GM18507 (cell line): ENCODE measurements at places on chromosomes 12 and 14.
A peak's percentile ranks its signal among the peaks of the same experiment; 100 is the strongest.

- peak; percentile 28 for DNase-seq
Measured at GRCh38 chr12:92784797-92785562, 82.2 kb downstream of the PLEKHG7 start.

DNA sequence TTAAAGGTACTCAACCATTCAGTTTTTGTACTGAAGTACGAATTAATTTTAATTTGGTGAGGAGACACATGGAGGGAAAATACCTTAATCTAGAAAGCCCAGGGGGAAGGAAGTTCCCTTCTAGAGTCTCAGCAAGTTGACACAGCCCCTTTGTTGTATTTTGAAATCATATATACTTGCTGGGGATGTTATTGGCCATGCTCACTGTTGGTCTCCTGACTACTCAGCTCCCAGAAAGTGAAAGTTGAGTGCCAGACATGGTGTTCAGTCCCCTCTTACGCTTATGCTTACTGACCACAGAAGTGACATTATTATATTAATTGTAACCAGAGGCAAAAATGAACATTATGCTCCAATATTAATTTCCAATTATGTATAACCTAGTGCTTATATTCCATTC, 28.1 kb downstream of the ARF6 start:
- DNase-seq, result no peak

DNA sequence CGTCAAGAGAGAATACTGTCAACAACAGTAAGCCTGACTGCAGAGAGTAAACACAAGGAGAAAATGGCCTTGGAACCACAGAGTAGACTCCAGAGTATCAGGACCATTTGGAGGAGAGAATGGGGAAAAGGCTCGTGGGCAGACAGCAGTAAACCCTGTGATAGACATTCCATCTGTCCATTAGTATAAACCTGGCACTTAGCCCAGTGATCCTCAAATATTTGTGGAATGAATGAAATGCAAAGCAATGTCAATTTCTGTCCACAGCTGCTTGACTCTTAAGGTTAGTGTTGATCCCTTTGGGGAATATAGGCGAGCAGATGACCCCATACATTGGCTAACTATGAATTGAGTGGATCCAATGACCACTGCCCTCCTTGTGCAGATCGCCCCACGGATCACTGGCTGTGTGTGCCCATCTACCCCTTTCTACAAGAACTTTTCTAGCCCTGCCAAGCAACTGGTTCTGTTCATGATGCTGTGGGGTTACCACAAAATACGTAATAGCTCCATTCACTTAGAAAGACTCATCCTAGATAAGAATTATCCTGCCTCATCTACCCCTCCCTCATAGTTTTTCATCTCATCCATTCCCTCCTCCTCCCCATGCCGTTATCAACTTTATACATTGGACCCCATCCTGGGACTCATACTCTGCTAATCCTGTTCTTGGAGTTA, 846.8 kb downstream of the NRXN3 start:
- DNase-seq, result no peak

- no peak for DNase-seq
Measured at GRCh38 chr14:92702441-92702918, 45.9 kb downstream of the LGMN start.

DNA sequence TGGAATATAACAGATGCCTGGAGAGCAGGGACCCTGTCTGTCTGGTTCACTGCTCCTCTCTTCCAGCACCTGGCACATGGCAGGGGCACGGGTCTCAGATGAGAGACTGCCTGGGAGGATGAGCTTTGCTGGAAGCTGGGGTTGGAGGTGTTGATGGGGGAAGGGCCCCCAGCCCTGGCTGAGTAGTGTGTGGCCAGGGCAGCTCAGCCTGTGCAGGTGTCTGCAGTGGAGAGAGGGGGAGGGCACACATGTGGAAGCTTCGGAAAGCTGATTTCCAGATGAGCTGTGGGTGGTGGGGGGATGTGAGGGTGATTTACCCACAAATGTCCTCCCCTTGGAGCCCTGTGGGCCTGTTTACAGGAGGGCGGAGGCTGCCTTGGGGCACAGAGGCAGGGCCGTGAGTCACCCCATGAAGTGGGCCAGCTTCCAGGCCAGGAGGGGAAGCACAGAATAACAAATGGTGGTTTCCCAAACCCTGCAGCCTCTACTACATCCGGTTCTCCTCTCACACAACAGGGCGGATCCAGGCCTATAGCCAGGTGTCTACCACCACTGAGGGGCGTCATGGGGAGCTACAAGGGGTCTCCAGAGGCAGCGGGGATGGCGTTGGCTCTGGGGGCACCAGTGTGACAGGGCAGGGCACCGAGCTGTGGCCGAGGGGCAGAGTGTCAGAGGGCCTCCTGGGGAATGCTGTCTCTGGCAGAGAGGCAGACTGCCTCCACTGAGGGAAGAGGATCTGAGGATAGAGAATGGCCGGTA, 11.0 kb downstream of the KRT7 start:
- peak; percentile 67 for DNase-seq

- peak; percentile 99 for DNase-seq
Measured at GRCh38 chr14:104985675-104986486, at the start of gene CLBA1. TSS of gene CLBA1 (plus strand) at chr14:104985788. CDS start at chr14:104986432, 644 bp downstream.

GRCh38 chr12:19963972-19964371, 404.4 kb upstream of the PDE3A start:
- DNase-seq, result no peak

GRCh38 chr14:68603533-68604360, 189.1 kb downstream of the ZFP36L1 start:
- DNase-seq, result no peak

GRCh38 chr14:103391048-103391447, 5.8 kb downstream of the MARK3 start:
- DNase-seq, result no peak

DNA sequence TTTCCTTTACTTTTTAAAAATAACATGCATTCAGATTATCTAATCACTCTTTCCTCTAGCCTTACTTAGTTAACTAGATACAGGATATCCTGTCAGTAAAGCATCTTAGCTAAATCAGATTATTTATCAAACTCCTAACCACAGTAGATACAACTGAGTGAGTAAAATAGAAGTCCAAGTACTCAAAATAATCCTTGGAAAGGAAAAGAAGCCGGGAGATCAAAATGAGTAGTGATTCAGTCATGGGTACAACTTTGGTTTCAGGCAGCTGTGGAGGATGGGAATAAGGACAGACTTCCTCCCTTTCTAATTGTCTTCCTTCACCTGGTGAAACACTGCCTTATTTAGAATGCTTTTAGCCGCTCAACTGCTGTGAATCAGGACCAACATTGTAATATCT, 29.4 kb downstream of the GNG2 start:
- DNase-seq, result no peak

GRCh38 chr14:80602946-80603345, 338.6 kb downstream of the CEP128 start:
- no peak for DNase-seq

GRCh38 chr12:114812858-114813761, 129.1 kb upstream of the TBX3 start:
- no peak for DNase-seq

DNA sequence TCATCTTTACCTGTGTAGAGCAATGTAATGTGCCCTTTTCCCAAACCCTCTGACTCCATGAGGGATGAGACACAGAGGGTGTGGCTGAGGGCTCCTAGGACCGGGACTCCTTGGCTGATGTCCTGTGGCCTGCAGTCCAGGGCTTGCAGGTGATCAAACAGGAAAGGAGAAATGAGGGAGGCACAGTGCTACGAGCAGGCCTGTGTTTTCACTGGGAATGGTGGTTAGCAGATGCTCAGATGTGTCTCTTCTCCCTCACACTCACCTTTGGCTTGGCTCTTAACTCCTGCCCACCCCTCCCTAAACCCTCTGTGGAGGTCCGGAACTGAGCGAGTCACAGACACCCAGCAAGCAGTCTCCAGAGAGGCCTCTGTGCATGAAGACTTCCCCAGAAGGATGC, 254.4 kb downstream of the DAD1 start:
- no peak for DNase-seq

DNA sequence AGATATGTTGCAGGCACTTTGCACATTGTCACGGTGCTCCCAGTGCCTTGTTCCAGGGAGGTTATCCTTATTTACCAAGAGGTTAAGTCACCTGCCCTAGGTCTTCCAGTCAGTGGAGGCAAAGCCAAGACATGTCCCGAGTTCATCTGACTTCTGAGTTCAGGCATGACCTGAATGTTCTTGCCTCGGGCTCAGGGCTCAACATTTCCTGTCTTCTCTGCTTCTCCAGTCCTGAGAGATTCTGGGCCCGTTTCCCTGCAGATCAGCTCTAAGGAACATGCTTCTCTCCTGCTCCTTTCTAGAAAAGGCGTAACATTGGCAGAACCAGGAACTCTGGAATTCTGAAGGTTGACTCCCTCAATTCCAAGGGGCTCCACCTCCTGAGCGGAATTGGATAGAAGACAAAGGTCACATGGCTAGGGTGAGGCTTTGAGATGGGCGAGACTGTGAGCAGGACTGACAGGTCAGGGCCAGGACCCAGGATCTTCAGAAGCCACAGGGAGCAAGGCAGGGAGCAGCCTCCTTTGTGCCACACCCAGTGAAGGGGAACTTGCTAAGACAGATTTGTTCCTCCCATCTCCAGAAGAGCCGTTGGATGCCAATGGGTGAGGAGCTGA, 19.9 kb downstream of the BDKRB2 start:
- DNase-seq, result no peak

- DNase-seq, result no peak
Measured at GRCh38 chr12:122004633-122005071, 17.0 kb upstream of the BCL7A start.

DNA sequence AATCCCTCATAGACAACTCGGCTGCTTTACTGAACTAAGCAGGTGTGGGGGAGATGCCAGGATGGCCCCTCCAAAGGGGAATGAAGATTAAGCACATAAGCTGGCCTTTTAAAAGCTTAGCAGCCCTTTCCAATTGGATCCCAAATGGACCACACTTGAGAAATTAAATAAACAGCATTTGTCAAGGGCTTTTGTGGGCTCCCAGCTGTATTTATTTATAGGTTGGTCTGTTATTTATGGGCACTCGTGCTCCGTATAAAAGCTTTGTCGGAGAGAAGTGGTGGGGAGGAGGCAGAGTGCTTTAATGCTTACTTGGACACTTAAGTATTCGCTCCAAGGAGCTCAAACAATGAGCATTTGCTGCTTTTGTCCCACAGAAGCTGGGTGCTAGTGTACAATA, 580.2 kb downstream of the MED13L start:
- no peak for DNase-seq
